ENCODE measurements at places on chromosomes 16 and 17.

GRCh38 chr17:73947281-73947965 lies 256.1 kb upstream of the RPL38 start:
- no peak for DNase-seq

DNA sequence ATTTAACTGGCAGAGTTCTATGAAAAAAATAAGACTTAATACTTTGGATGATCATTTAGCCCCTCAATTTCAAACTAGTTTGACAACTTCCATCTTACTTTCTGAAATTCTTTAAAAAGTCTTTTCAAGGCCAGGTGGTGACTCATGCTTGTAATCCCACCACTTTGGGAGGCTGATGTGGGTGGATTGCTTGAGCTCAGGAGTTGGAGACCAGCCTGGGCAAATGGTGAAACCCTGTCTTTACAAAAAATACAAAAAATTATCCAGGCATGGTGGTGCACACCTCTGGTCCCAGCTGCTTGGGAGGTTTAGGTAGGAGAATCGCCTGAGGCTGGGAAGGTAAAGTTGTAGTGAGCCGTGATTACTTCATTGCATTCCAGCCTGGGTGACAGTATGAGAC lies 154.4 kb downstream of the TANC2 start:
- DNase-seq: no peak

DNA sequence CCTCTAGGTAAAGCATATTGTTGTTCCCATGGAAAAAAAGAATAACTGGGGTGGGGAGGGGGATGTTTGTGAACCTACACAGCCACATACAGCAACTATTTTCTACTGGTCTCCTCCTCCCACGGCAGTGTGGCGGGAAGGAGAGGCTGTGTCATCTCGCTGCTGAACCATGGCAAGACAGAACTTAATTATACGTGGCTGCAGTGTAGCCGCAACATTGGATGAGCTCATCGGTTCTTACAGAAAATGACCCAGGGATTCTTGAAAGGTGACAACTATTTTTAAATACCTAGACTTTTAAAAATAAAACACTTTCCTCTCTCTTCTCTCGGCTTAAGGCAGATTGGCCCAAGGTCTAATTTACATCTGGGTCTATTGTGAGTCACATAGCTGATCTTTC lies 19.8 kb upstream of the TEKT3 start:
- no peak for DNase-seq

- no peak for DNase-seq
Measured at GRCh38 chr16:31148281-31148728, 1.6 kb downstream of the PRSS36 start.

DNA sequence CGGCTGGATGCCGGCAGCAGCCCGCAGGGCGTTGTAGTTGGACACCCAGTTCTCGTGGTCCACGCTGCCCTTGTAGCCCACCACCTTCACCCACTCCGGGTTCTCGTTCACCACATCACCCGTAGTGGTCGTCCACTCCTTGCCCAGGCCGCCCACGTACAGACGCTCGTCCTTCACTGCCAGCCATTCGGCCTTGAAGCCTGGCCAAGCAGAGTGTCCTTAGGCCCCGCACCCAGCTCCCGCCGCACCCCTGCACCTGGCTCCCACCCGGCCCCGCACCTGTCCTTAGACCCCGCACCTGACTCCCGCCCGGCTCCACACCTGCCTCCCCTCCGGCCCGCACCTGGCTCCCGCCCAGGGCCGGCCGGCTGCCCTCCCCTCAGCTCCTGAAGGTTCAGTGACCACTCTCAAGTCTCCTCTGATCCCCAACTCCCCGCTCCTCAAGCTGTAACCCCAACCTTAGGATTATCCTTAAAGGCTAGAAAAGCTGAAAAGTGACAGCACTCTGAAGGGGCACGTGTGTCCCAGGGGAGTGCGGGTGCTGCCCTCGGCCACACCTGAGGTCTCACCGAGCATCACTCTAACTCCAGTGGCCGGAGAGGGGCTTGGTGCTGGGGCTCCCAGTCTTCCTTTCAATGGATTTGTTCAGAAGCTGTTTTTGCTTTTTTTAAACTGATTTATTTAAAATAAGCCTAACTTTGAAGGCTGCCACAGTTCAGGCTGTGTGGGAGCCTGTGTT lies 14.4 kb downstream of the CANT1 start:
- DNase-seq: no peak

Data from iPS DF 6.9 (cell line).